ENCODE measurements at places on chromosomes 7 and 10.

- no peak for DNase-seq
Observed at GRCh38 chr7:150716368-150716767, at the start of gene GIMAP1. TSS of gene GIMAP1 (plus strand) at chr7:150716613. CDS start at chr7:150719048, 2,435 bp downstream.

GRCh38 chr10:30499816-30500215, 65.8 kb downstream of the MAP3K8 start:
- no peak for DNase-seq

DNA sequence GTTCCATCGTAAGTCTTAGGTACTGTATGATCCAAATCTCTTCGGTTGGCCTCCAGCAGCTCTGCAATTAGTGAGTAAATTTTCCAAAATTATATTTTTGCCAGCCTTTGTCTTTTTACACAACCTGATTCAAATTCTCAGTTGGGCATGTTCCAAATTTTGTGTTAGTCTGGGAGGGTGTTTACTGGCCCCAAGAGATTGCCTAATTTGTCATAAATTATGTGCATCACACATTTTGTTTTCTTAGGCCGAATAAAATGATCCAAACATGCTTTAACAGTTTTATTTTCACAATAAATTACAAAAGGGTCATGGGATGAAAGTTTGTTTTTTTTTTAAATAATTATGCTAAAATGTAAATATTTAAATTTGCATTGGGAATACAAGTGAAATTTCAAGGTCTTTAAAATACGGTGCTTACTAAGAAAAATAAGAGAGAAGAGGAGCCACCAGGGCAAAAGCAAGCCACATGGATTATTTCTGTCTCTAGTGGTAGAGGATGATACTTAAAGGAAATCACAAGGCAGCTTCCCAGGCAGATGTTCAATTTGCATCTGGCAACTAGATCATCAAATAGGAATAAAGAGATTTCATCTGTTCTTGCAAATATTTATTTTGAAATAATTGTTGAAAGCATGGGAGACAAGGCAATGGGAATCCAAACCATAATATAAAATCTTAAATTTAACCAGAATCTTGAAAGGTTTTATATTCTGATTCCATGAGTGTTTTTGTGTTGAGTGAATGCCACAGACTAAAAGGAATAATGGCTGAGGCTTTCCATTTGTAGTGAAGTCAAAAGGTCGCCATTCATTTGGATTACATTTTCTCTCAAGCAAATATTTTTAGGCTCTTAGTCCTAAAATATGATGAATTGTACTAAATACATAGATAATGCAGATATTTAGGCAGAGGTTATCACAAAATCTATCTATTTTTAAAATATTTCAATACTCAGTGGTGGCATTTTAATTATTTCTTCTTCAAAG, 111.1 kb downstream of the MDFIC start:
- DNase-seq = no peak

DNA sequence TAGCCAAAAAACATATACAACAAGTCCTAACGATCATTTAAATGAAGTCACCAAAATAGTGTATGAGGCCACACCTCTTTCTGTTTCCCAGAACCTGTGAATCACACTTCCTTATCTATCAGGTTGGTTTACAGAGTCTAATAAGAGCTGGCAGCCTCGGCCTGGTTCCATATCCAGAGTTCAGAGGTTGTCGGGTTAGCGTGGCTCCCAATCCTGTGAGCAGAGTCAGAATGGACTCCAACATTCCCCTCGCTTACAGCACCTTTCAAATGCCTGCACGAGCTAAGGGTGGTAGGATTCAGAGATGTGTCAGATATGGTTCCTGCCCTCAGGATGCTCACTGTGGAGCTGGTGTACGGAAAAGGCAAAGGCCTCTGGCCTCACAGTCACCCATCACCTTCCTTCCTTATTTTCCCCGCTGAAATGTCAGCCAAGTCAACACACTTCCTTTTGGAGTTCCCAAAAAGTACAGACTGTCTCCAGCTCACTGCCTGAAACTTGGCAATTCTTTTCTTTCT, 6.0 kb downstream of the IL15RA start:
- no peak for DNase-seq

DNA sequence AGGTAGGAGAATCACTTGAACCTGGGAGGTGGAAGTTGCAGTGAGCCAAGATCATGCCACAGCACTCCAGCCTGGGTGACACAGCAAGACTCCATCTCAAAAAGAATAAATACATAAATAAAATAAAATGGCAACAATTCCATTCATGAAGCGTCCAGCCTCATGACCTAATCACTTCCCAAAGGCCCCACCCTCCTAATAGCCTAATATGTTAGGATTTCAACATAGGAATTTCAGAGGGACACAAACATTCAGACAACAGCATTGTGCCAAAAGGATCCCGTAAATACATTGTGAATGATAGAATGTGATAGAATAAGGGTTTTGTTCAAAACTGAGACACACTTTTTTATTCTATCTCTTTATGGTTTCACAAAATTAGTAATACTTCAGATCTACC, 90.3 kb downstream of the FAM107B start:
- no peak for DNase-seq

GRCh38 chr10:43410345-43410744, 1.4 kb upstream of the HNRNPF start:
- DNase-seq = no peak

DNA sequence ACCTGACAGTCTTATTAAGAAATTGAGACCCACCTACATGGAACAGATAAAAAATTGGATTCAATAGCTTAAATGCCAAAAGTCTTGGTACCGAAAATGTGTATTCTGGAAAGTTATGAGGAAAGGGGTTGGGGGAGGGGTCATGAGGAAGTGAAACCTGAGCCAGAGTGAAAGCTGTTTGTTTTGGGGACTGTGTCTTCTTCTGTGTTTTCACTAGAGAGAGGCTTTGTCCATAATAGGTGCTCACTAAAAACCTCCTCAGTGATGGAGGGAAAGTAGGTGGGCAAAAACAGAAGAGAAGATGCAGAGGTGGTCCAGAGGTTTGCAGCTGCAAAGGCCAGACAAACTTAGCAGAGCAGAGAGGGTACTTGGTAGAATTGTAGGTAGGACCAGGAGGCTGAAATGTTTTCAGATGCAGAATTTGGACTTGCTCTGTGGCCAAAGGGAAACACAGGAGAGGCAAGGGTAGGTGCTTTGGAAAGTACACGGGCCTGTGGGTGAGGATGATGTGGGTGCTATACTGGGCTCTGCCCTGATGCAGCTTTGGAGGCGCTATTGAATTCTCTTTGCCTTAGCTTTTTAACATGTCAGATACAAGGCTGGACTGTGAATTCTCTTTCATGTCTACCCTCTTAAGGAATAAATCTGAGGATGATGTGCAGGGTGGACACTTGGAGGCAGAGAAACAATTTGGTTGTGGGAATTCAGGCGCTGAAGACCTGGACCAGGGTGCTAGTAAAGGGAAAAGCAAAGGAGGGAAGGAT, 254.6 kb downstream of the PTEN start:
- no peak for DNase-seq

- DNase-seq = no peak
Observed at GRCh38 chr10:5659702-5660528, 6.5 kb downstream of the ASB13 start.

GRCh38 chr10:62614389-62615157, 189.9 kb upstream of the ADO start:
- DNase-seq = no peak

DNA sequence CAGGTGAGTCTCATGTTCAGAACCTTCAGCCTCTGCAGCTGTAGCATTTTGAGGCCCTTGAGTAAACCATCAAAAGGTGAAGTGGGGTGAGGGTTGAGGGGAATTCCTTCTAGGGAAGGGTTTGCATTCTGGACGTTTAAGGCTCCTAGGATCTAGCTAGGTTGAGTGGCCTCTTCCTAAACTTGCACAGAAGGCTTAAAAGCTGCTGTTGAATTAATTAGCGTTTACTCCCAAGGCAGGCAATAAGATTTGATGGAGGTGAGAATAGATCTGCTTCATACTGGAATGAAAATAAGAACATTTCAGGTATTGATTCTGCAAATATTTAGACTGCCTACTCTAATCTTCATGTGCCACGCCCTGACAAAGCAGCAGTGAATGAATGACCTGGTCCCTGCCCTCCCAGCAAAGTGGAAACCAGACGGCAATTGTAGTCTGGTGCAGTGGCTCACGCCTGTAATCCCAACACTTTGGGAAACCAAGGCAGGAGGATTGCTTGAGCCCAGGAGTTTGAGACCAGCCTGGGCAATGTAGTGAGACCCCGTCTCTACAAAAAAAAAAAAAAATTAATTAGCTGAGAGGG, 11.4 kb upstream of the KPNA7 start:
- DNase-seq = no peak

DNA sequence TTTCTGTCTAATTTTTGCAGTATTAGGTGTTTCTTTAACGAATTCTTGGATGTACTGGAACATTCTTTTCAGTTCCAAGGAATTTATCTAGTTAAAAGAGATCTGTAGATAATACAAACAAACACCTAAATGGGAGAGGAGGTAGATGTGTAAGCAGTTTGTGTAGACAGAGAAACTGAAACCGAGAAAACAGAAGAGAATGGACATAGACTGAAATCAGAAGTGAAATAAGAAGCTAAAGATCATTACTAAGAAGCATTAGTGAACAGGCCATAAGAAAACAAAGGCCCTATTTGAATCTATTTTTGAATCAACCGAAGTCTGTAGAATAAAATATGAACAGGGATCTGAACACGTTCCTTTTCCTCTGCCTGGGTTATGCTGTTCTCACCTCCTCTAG, 26.5 kb upstream of the TMEM229A start:
- DNase-seq = no peak

DNA sequence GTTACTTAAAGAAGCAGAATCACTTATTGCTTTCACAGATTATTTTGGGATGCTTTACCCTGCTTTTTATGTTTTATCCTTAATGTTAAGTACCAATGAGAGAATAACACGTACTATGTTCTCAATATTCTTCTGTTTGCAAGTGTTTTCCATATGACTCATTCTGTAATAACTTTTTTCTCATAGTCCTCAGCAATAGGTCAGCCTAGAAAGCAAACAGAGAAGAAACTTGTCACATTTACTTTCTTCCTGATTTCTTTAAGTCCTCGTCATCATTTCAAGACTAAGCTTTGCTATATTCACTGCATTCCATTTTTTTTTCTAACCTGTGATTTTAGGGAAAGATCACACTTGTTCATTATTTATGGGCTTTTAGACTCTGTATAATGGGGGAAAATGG, 6.8 kb upstream of the AGR2 start:
- no peak for DNase-seq

DNA sequence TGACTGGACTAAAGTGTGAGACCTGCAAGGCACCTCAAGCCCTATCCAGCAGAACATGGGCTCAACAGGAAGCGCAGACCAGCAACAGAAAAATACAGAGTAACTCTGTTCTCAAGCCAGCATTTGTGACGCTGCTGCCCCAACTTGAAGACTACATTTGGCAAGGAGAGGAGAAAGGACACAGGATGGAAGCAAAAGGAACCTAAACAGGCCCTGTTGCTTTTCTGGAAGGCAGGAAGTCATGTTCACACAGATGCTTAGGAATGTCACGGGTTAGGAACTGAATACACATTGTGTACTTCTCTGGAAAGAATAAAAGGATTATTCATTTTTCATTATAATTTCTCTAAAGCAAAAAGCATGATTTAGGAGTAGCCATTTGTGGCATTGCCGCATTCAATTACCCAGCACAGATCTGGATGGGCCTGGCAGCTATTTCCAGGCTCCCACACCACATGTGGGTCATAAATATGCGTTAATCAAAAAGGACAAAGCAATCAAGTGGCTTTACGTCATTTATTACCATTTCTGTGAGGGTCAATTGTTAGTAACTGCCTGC, 19.8 kb upstream of the TOMM7 start:
- peak; percentile 67 for DNase-seq

- DNase-seq = no peak
Observed at GRCh38 chr10:82190432-82191260, 315.7 kb downstream of the NRG3 start.

- DNase-seq = no peak
Observed at GRCh38 chr7:52197221-52197620, 838.2 kb upstream of the POM121L12 start.

DNA sequence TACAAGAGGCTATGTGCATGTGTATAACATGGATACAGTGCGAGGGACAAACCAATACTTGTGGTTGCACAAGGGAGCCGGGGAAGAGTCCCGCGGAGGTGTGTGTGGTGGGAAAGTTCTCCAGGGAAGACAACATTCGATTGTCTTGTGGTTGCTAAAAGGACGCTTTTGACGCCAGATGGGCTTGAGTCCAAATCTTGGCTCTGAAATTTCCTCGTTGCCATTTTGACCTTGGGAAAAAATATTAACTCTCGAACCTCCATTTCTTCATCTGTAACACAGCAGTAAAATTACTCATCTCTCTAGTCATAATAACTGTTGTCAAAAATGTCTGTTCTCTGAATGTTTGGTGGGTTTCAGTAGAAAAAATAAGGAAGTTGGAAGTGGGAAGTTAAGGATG, 16.5 kb downstream of the PLXDC2 start:
- DNase-seq = no peak

DNA sequence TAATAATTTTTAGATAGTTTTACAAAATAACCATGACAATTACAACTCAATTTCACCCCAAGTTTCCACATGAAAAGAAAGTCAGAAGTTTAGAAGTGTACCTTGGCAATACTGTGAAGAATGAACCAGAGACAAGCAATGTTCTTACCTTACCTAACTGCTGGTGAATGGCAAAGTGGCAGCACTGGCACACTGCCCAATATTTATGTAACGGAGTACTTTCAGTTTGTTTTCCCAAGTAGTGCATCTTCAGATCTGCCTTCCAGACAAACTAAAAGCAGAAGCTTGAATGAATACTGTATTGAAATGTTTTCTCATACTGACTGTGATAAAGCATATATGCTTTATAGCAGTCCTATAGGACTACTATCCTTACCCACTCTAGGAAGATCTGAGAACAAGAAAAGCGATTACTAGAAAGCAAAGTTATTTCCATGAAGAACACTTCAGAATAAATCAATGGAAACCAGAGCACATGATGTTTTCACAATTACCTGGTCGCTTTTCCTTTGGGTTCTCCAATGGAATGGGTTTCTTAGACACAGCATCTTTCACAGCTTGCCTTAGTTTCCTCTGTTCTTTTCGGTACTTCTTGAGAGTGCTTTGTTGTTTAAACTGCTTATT, 1.5 kb downstream of the NOC3L start:
- no peak for DNase-seq

- DNase-seq = peak; percentile 66
Observed at GRCh38 chr7:13411636-13412035, 577.8 kb downstream of the ETV1 start.

GRCh38 chr10:34911661-34912205, 96.6 kb upstream of the PARD3 start:
- DNase-seq = no peak

- DNase-seq = no peak
Observed at GRCh38 chr7:21617513-21617912, 74.7 kb downstream of the DNAH11 start.

- DNase-seq = no peak
Observed at GRCh38 chr7:92333866-92334265, 88.1 kb downstream of the ANKIB1 start.

DNA sequence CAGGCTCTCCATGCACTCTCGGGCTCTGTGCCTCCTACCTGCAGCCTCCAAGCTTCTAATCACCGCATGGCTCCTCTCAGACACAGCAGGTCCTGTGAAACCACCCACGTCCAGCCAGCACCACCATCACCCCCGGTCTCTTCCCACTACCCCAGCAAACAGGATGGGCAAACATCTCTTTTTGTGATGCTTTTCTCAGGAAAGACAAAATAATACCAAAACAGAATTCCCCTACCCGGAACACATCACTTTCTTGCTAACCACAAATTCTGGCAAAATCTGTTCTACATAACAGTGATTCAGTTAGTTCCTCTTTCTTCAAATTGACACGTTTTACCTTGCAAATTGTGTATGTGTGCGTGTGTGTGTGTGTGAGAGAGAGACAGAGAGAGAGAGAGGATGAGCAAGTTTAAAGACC, 6.5 kb downstream of the SNX8 start:
- no peak for DNase-seq

- DNase-seq = peak; percentile 42
Observed at GRCh38 chr7:2157473-2158279, 75.1 kb downstream of the MAD1L1 start.
